Globus pallidus (tissue), 1 donor: ENCODE measurements at places on chromosomes 1 and 21.

DNA sequence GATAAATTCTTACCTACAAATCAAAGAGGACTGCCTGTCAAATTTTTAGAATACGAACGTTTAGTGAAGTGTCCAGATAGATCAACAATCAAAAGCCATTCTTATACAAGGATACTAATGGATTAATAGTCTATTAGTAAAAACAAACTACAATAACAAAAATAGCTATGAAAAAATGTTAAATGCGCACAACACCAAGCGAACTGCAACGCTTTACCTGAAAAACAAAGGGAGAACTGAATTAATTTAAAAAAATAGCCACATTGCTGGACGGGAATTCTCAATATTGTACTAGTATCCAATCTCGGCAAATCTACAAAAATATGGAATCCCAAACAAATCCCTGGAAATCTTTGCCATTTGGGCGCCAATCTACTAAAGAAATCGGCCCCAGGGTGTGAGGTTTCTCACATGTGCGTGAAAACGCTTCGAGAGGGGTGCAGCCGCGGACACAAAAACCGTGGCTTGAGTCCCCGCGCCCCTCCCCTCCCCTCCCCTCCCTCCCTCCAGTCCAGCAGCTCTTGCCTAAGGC lies 55.6 kb downstream of the TRAF5 start:
- DNase-seq: no peak

GRCh38 chr1:145758575-145758974 lies 39.3 kb downstream of the CD160 start:
- no peak for DNase-seq

DNA sequence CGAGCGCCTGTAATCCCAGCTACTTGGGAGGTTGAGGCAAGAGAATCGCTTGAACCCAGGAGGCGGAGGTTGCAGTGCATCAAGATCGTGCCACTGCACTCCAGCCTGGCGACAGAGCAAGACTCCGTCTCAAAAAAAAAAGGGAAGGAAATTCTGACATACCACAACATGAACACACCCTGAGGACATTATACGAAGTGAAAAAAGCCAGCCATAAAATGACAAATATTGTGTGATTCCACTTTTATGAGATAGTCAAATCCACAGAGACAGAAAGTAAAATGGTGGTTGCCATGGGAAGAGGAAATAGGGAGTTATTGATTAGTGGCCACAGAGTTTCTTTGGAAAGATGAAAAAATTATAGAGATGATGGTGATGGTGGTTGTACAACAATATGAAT lies 41.7 kb downstream of the EVI5 start:
- DNase-seq: no peak

DNA sequence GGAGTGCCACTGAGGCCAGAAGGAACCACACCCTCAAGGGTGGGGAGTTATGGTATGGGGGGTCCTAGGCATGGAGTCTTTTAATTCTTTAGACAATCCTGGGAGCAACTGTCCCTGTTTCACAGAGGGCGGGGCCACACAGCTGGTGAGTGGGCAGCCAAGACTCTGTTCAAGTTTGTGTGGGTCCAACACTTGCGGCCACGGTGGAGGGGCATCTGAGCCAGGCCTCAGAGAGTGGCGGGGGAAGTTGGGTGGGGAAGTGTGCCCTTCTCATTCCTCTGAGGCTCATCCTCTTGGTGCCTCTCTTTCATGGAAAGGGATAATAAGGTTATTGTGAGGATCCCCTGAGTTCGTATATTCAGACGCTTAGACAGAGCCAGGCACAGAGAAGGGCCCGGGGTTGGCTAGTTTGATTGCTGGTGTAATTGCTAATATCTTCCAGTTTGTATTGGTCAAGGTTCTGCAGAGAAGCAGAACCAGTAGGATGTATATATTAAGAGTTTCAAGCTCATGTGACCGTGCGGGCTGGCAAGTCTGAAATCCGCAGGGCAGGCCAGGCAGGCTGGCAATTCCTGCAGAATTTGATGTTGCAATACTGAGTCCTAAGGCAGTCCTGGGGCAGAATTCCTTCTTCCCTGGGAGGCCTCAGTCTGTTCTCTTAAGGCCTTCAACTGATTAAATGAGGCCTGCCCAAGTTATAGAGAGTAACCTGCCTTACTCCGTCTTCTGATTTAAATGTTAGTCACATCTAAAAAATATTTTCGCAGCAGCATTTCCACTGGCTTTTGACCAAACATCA lies 15.9 kb downstream of the PCSK9 start:
- no peak for DNase-seq

DNA sequence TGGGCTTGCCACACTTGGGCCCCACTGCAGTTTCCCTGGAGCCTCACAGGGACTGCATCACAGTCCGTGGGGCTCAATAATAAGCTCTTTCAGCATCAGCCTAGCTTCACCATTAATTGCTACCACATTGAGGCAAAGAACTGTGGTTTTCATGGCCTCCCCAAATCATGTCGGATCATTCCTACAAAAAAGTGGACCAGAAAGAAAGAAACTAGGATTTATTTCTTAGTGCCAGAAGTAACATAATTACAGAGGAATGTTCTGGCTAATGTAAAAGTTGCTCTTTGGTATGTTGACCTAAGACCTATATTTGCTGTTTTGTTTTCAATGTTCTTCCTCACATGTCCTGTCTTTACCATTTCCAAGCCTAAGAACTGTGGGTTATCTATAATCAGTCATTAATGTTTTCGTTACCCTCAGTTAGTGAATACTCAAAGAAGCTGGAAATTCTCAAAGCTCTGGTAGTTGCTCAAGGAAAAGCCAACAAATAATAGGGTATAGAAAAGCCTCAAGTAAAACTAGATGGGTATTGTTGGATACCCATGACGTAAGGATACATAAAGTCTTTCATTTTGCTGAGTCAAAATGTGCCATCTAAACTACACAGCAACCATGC lies 173.9 kb downstream of the LTN1 start:
- no peak for DNase-seq

GRCh38 chr1:155942578-155943141 lies 1.2 kb downstream of the RXFP4 start:
- DNase-seq: no peak

DNA sequence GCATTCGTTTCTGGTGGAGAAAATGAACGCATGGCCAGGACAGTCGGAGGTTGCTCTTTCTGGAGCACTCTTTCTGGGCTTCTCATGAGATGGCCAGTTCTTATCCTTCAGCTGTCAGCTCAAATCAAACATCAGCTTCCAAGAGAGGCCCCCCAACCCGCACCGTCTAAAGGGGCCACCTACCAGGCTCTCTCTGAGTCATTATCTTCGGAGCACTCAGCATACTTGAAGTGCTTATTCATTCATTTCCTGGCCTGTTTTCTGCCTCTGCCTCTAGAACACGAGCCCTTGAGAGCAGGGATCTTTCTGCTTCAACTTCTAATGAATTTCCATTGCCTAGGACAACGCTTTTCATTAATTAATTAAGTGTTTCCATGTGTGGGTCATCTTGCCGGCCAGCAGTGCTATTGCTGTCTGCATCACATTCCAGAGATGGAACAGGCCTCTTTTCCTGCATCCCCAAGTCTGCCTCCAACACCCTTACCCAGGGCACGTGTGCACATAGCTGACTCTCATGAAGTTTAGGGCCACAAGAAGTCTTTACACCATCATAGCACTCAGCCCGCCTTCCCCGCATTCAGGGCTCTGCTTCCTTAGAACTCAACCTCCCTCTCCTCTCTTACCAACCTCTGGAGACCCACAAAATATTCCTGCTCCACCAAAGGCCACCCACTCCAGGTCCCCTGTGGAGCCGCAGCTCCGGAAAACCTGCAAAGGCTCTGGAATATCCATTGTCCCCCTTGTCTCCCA lies 52.1 kb upstream of the LAPTM5 start:
- no peak for DNase-seq

DNA sequence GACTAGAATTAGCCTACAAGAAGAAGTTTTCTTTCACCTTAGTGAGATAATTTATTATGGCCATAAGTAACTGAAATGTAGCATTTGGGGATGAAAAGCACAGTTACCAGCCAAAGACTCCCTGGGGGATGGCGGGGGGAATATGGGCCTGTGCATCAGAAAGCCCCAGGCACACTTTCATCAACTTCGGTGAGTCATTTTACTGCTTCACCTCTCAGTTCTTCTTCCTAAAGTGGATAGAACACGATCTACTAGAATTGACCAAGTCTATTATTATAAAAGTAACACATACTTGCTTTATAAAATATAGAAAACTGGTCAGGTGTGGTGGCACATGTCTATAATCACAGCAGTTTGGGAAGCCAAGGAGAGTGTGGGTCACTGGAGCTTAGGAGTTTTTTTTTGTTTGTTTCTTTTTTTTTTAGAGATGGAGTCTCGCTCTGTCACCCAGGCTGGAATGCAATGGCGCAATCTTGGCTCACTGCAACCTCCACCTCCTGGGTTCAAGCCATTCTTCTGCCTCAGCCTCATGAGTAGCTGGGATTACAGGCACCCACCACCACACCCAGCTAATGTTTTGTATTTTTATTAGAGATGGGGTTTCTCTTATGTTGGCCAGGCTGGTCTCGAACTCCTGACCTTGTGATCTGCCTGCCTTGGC lies 141.8 kb downstream of the ZZZ3 start:
- no peak for DNase-seq

DNA sequence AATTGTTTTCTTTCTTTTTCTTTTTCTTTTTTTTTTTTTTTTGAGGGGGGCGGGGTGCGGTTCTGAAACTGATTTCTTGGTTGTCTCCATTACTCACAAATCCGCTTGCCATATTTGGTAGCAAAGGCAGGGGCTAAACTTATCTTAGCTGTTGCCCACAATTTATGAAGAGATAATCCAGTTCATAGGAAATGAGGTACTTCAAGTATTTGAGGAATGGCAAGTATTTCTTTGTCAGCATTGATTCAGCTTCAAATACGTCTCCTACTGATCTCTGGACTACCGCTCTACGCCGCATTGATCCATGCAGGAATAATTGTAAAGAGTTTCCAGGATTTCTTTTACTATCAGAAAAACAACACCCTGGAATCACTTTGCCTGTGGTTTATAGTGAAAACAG lies 289.2 kb upstream of the DPYD start:
- DNase-seq: no peak
